Stimulated activated CD4-positive, alpha-beta T cell treated with anti-CD3 and anti-CD28 coated beads, Interleukin-1b, Interleukin-23, amount 100 ng/mL, for 1 hour (primary cell): ENCODE measurements at places on chromosomes 4 and X.

DNA sequence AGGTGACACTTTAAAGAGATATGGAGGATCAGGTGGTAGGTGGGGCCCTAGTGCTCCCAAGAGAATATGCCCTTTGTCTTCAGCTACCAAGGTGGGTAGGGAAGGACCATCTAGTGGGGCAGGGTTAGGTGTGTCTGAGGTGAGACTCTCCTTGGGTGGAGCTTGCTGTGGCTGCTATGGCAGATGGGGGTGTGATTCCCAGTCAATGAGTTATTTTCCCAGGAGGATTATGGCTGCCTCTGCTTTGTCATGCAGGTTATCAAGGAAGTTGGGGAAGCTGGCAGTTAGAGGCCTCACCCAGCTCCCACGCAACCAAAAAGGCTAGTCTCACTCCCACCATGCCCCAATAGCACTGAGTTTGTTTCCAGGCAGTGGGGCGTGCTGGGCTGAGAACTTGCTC lies 18.0 kb upstream of the SPIN2A start:
- DNase-seq: no peak

DNA sequence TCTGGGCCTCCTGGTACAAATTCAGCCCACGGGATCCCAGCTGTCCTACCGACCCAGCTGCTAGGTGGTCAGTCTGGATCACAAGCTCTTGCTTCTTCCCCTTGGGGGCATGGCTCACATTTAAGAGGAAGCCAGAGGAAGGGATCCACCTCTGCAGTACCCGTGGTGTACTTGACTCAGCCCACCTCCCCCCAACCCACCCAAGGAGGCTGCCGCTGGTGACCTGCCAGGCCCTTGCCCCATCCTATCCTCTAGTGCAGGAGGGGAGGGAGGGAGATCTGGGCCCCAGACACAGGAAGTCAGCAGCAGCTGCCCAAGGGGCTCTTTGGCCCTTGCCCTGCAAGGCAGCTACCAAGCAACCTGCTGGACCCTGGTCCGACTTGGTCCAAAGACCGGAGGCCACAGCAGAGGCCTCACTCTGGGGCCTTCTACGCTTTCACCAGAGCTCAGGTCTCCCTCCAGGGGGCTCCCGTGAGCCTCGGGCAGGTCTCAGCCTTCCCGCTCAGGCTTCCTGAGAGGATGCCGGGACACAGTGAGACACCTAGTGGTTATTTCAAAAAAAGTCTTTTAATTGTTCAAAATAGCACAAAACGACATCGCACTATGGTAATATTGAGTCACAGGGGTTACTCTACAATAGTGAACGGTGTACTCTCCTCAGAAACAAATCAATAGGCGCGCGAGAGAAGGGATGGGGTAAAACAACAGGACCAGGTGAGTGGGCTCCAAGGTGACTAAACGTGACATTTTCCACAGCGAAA lies 2.7 kb upstream of the RENBP start:
- DNase-seq: peak; percentile 53

DNA sequence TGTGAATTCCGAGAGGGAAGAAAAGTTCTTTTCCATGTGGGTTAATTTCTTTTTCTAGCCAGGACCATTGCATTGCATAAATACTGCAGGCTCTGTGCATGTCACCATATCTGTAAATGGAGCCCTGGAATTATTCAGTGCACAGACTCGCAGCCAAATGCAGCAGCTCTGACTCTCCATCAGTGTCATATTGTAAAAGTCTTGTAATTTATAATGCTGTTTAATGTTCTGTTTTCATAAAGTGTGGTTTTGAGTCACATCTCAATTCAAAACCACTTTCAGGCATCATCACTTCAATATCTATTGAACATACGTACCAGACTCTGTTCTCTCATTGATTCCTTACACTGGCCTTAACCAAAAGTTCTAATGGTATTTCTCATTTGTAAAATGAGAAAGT lies 193.9 kb upstream of the RPL34 start:
- no peak for DNase-seq

DNA sequence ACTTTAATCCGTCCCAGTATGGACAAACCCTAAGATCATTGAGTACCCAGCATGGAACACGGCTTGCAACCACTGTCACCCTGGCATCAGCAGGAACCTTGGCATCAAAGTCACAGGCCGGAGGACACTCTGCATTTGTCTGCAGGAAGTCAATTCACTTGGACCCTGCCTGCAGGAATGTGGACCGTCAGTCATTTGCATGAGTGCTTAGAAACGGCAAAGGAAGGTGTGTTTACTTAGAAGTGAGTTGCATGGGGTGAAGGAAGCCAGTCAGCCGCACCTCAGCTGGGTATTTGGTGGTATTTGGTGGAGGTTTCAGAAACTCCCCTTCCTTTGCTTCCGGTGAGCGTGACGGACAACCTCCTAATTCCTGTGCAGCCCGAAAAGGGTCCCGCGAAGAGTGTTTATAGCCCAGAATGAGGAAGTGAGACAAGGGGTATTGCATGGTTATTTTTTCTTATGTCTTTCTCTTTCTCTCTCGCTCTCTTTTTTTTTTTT lies 15.5 kb downstream of the P2RY8 start:
- DNase-seq: no peak

- DNase-seq: no peak
Observed at GRCh38 chr4:79842162-79842561, 230.9 kb downstream of the ANTXR2 start.

DNA sequence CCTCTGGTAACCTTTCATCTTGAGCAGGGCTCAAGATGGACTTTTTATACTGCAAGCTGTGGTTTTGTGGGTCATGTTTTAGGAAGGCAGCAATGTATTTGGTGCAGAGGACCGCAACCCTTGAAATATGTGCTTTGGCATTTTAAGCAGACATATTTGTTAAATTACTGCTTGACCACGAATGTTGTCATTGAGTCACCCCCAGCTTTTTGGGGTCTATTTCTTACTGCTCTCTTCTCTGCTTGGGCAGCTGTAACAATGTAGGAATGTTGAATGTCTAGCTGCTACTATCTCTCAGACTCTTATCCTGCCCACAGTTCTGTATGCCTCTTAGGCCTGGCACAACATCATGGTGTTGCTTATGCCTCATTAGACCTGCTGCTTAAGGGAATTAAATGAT lies 6.0 kb downstream of the RBPJ start:
- DNase-seq: no peak

DNA sequence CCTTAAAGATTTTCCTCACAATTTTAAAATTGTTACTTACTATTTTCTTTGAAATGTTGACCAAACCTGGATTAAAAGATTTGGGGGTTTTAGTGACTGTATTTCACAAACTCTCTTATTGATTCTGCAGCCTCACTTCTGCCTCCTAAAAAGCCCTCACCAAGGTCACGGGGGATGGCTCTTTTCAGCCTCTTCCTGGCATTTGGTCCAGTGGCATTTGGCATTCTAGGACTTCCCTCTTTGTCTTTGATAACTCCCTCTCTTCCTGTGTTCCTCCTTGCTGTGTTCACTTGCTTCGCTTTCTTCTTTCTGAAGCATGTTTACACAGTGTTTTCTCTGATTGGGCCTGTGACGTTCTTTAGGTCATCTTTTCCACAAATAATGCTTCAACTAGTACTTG lies 21.5 kb downstream of the PKD2 start:
- no peak for DNase-seq

GRCh38 chr4:44700427-44700826 lies 22.2 kb downstream of the GUF1 start:
- no peak for DNase-seq

DNA sequence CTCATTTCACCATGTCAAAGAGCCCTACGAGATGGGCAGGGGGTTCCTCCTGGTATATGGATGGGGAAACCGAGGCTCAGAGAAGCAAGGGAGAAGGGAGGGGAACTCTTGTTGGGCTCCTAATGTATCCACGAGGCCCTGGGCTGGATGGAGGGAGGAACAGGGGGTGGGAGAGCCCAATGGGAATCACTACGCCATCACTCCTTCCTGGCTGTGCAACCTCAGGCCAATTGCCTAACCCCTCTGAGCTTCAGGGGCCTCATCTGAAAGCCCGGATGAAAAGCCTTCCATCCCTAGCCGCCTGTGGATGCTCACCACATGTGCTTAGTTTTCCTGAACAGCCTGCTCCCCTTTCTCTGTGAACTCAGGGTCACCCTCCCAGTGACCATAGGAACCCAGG lies 57.8 kb downstream of the PPP2R2C start:
- DNase-seq: no peak

DNA sequence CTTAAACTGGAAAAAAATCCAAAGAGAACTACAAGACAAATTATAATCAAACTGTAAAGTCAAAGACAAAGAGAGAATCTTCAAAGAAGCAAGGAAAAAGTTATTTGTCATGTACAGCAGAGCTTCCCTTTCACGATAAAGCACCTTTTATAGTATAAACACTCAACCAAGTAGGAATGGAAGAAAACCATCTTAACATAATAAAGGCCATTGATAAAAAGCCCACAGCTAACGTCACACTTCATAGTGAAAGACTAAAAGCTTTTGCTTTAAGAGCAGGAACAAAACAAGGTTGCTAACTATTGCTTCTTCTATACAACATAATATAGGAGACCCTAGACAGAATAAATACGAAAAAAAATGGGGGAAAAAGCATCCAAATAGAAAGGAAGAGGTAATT lies 595.7 kb upstream of the POU3F4 start:
- DNase-seq: no peak

- DNase-seq: no peak
Observed at GRCh38 chr4:47643845-47644244, 158.8 kb downstream of the ATP10D start.

DNA sequence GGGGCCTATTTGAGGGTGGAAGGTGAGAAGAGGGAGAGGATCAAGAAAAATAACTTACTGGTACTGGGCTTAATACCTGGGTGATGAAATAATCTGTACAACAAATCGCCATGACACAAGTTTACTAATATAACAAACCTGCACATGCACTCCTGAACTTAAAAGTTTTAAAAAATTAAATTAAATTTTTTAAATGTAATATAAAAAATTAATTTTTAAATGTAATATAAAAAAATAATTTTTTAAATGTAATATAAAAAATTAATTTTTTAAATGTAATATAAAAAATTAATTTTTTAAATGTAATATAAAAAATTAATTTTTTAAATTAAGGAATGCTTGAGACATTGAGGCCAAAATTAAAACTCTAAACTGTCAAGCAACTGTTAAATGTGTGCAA lies 124.3 kb upstream of the GALNT7 start:
- no peak for DNase-seq

- DNase-seq: no peak
Observed at GRCh38 chrX:154731881-154732280, 19.0 kb downstream of the GAB3 start.

GRCh38 chr4:168141733-168142132 lies 49.4 kb downstream of the ANXA10 start:
- DNase-seq: no peak

DNA sequence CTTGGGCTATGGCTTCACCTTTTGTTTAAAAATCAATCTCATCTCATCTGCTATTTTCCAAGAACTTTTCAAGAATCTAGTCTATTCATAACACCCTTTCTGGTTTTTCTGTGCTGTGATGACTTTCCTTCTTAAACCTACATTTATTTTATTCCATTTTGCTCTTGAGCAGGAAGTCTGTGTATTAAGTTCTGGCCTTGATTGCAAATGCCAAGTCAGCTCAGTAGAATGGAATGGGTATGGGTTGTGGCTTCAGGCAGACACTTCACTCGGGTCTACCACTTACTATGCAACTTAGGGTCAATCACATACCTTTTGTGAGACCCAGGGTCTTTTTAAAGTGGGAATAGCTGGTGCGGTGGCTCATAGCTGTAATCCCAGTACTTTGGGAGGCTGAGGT lies 522.3 kb downstream of the TRIML1 start:
- no peak for DNase-seq

GRCh38 chr4:34250562-34250961 lies 1993.8 kb downstream of the ARAP2 start:
- DNase-seq: no peak

DNA sequence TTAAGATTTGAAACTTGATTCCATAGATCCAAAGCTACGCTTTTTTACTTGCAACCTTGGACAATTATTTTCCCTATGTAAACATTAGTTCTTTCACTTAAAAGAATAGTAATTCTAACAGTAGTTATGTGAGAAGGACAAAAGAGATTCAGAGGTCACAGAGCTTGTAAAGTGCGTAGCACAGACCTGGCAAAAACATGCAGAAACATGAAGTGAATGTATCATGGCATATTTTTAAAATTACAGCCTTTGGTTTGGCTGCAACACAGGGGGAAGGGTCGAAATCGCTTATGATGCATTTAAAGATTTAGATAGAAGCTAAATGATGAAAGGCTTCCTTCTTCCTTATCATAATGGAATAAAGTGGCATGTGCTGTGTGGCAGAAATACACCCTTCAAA lies 1068.8 kb downstream of the ARAP2 start:
- no peak for DNase-seq

- DNase-seq: no peak
Observed at GRCh38 chr4:3009422-3009821, 46.1 kb downstream of the GRK4 start.

DNA sequence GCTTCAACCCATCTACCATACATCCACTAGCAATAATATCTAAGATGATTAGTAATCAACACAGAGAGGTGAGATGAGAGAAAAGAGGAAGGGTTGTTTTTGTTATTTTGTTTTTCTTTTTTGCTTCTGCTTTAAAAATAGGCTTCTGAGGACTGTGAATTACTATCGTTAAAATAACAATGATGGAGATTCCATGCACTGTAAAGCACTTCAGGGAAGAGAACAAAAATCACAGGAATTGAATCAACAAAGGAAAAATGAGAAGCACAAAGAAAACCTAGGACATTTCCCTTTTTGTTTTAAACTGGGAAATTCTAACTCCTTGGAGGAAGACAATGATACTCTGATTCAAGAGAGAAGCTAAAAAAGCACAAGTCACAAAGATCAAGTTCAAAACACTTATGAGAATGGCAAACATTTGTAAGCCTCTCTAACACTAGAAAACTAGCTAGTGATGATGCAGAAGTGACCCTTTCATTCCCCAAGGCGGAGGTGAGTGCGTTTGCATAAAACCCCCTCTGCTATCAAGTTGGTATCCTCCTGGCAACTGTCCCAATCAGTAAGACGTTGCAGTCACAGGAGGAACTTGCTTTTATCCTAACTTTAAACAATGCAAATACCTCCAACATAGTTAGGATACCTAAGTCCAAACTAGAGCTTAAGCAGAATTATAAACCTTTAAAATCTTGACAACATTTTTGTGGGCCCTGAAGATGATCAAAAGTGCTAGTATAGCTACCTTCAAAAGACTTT lies 308.5 kb downstream of the CAMK2D start:
- DNase-seq: no peak

DNA sequence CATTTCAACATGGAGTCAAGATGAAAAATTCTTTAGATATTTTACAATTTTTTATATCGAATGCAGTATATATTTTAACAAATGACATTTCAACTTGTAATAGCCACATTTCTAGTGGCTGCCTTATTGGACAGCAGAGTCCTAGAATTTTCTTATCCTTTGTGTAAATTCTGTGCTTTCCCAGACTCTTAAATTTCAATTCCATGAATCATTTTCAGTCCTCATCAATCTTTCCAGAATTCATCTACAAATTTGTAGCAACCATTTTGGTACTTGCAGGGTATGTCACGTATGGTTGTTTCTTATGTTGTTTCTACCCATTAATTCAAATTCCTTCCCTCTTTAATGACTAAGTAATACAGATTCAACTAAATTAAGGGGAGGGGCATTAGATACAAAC lies 2.7 kb downstream of the PAICS start:
- DNase-seq: no peak
